ENCODE measurements at places on chromosomes 2 and 18. TPM values are rescaled to one million over a fixed set of nuclear protein-coding genes. Genes with fewer than 3 reads are reported as not detected.
A peak's percentile ranks its signal among the peaks of the same experiment; 100 is the strongest.

RAD51AP2 gene
- total RNA-seq = not detected

CD8B gene
- total RNA-seq = not detected

GCKR gene
- total RNA-seq = not detected

- H3K4me1 ChIP-seq = no peaks in the 10 kb centered on the region
- H3K4me3 ChIP-seq = no peak overlapping the region
- H3K27me3 ChIP-seq = peaks cover 20% of the 10 kb centered on the region
- no peak overlapping the region for H3K27ac ChIP-seq
- no peaks in the 10 kb centered on the region for H3K36me3 ChIP-seq
Measured at GRCh38 chr2:194260185-194260584, 1396.8 kb upstream of the SLC39A10 start.

DNA sequence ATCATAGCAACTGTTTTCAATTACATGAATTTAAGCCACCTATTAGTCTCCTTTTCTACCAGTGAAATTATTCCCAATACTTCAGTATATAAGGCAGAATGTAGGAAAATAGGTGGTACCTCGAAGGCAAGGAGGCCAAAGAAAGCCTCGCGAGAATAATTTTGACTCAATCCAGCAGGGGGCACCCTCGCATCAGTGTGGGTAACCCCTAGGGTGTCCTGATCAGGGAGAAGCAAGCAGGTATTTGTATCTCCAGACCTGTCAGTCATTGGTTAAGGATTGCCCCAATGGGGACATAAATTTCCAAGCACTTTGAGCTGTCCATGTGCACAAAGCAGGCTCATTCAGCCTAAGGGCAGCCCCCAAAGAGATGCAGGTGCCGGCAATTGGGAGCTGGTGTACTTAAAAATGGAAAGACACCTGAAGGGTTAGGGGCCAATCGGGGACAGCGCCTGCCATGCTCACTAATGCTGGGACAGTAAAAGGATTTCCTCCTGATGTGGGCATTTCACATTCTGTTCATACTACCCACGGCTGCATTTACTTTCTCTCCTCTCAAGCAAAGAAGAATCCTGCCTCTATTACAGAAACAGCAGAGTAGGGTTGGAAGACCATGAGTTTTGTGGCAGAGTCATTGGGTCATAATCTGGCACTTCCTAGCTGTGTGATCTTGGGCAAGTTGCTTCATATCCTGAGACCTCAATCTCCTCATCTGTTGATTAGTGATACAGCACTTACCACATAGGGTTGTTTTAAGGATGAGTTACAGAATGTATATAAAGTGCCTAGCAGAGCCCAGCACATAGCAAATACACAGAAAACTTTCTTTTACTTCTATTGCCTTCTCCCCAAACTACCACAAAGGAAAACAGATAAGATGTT lies 136.1 kb downstream of the ICOS start:
- H3K36me3 ChIP-seq = no peaks in the 10 kb centered on the region
- H3K4me1 ChIP-seq = no peaks in the 10 kb centered on the region
- no peak overlapping the region for H3K4me3 ChIP-seq
- H3K27ac ChIP-seq = no peak overlapping the region
- H3K27me3 ChIP-seq = peaks cover 44% of the 10 kb centered on the region
- DNase-seq = no peak

DNA sequence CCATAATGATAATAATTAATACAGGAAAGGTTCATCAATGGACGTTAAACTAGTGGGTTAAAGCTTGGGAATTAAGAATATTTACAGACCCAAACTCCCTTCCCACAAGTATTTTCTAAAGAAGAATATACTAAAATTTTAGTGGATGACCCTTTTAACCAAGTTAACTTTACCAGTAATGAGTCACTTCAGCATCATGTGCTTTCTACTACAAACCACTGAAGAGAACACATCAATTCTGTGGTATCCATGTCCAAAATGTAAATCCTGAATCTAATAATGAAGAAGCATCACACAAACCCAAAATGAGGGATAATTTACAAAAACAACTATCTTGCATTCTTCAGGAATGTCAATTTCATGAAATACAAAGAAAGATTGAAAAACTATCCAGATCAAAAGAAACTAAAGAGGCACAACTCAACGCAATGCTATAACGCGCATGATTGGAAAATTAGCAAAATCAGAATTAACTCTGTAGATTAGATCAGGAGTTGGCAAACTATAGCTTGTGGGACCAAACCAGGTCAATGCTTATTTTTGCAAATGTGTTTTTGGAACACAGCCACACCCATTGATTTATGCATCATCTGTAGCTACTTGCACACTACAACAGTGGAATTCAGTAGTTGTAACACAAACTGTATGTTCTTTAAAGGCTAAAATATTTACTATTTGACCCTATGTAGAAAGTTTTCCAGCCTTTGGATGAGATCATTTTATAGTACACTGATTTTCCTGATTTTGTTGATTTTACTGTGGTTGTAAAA lies 27.5 kb downstream of the COPS8 start:
- no peaks in the 10 kb centered on the region for H3K27me3 ChIP-seq
- peaks cover 20% of the 10 kb centered on the region for H3K4me1 ChIP-seq

GRCh38 chr18:59238385-59238784 lies 18.4 kb downstream of the GRP start:
- H3K4me1 ChIP-seq = no peaks in the 10 kb centered on the region
- H3K27me3 ChIP-seq = peaks cover 58% of the 10 kb centered on the region
- DNase-seq = no peak
- no peak overlapping the region for H3K4me3 ChIP-seq

- no peak overlapping the region for H3K27ac ChIP-seq
- no peak for DNase-seq
- H3K36me3 ChIP-seq = no peaks in the 10 kb centered on the region
- H3K4me1 ChIP-seq = no peaks in the 10 kb centered on the region
Measured at GRCh38 chr2:119704670-119705120, 25.7 kb downstream of the TMEM177 start.

GRCh38 chr2:97849881-97850528 lies 136.6 kb downstream of the ZAP70 start:
- H3K36me3 ChIP-seq = peaks cover 17% of the 10 kb centered on the region
- H3K4me1 ChIP-seq = peaks cover 7% of the 10 kb centered on the region
- no peak for DNase-seq

DNA sequence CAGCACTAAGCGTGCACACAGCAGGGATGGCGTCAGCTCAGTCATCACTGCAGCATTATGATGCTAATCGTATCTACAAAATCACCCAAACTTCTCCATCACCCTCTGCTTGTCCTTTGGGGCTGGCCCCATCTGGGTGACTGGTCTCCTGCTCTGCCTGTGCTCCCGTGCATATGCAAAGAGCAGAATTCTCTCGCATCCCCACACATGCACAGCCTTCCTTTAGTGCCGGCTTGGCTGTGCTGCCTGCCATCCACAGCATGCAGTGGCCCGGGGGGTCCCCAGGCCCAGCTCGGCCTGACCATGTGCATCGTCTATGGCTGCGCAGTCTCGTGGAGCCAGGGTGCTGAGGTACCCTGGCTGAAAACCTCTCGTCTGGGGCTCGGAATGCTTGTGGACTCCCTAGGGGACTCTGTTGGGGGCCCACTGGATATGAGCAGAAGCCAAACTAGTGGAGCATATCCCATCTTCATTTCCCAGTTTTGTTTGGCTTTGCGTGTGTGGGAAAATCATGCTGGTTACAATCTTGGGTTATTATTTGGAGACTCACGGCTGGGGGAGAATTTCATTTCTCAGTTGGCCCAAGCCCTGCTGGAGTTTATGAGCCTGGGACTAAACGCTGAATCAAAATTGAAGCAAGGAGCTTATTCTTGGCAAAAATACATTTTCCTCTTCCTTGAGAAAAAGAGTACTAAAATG lies 70.9 kb upstream of the HS6ST1 start:
- no peaks in the 10 kb centered on the region for H3K36me3 ChIP-seq
- H3K27me3 ChIP-seq = no peaks in the 10 kb centered on the region
- H3K27ac ChIP-seq = no peak overlapping the region
- H3K4me3 ChIP-seq = no peak overlapping the region

GRCh38 chr2:43007901-43008300 lies 215.5 kb upstream of the HAAO start:
- DNase-seq = no peak
- H3K4me1 ChIP-seq = no peaks in the 10 kb centered on the region
- H3K27ac ChIP-seq = no peak overlapping the region
- no peaks in the 10 kb centered on the region for H3K27me3 ChIP-seq

DNA sequence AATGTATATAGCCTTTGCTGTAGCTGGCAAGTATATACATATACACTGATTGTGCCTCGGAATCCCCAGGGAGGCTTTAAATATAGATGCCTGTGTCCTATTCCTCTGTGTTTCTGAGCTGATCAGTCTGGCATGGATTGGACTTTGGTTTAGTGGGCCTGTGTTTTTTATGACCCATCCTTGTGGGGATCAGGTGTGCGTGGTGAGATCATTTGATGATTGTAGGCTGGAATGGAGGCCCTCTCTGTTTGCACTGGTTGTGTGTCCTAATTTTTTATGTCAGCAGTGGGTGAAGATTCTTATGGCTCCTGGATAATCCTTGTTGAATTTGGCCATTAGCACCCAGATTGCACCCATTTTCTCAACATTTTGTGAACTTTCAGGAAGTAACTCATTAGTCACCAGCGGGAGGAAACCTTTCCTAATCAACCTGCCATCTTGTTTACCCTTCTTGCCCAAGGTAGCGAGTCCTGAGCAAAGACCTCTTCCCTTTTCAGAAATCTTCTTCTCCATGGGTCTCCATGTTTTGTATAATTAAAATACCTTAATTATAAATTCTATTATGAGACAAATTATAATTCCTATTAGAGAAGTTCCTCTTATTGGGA lies 75.8 kb downstream of the UGGT1 start:
- H3K27ac ChIP-seq = no peak overlapping the region
- DNase-seq = no peak
- no peaks in the 10 kb centered on the region for H3K27me3 ChIP-seq
- no peaks in the 10 kb centered on the region for H3K4me1 ChIP-seq

GRCh38 chr2:19654310-19655090 lies 247.3 kb downstream of the TTC32 start:
- no peak overlapping the region for H3K4me3 ChIP-seq
- peak; percentile 57 for DNase-seq
- peaks cover 13% of the 10 kb centered on the region for H3K4me1 ChIP-seq
- peaks cover 4% of the 10 kb centered on the region for H3K36me3 ChIP-seq
- H3K27ac ChIP-seq = no peak overlapping the region

GRCh38 chr2:47867205-47867604 lies 39.1 kb downstream of the FBXO11 start:
- H3K27me3 ChIP-seq = no peaks in the 10 kb centered on the region
- H3K4me3 ChIP-seq = no peak overlapping the region
- H3K27ac ChIP-seq = peak overlapping the region; percentile 65
- no peak for DNase-seq
- H3K36me3 ChIP-seq = peaks cover 2% of the 10 kb centered on the region
- peaks cover 32% of the 10 kb centered on the region for H3K4me1 ChIP-seq

DNA sequence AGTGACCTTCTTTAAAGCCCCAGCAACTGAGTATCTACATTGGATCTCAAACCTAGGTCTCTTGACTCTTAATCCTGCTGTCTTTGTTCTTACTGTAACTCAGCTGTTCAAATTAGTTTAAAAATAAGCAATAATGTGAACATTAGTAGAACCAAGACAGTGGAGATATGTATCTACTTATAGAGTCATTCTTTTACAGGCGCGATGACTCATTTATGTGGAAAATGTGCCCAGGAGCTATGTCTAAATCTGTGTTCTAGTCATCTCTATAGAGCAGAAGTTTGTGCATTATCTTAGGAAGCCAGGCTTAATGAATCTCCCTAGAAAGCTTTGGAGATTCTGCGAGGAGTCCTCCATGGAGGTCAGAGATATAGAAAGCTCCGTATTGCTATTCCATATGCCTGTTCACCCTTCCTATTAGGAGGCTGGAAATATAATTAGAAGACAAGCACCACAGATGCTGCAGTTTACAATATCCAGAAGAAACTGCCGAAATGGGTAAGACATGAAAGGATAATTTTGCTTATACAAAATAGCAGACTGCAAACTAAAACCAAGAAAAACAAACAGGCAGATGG lies 211.6 kb downstream of the TRIB2 start:
- no peak for DNase-seq
- peaks cover 37% of the 10 kb centered on the region for H3K4me1 ChIP-seq
- H3K4me3 ChIP-seq = peak overlapping the region; percentile 43

GRCh38 chr2:45897842-45898241 lies 246.4 kb downstream of the PRKCE start:
- peaks cover 11% of the 10 kb centered on the region for H3K4me1 ChIP-seq
- H3K27me3 ChIP-seq = no peaks in the 10 kb centered on the region
- H3K27ac ChIP-seq = no peak overlapping the region
- no peak for DNase-seq
- peaks cover 2% of the 10 kb centered on the region for H3K36me3 ChIP-seq

DNA sequence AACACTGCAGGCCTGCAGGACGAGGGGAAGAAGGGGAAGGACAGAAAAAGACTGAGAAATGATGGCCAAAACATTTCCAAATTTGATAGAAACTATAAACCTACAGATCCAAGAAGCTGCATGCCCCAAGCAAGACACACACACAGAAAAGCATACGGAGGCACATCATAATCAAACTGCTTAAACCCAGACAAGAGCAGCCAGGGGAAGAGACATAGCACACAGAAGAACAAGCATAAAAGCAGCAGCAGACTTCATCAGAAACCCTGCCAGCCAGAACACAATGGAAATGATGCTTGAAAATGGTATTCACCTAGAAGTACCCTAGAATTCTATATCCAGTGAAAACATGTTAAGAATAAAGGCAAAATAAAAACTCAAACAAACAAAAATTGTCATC lies 57.2 kb upstream of the RNU4ATAC start:
- no peak for DNase-seq
- H3K27me3 ChIP-seq = no peaks in the 10 kb centered on the region
- no peak overlapping the region for H3K4me3 ChIP-seq
- H3K27ac ChIP-seq = peak overlapping the region; percentile 73
- peaks cover 39% of the 10 kb centered on the region for H3K4me1 ChIP-seq

DNA sequence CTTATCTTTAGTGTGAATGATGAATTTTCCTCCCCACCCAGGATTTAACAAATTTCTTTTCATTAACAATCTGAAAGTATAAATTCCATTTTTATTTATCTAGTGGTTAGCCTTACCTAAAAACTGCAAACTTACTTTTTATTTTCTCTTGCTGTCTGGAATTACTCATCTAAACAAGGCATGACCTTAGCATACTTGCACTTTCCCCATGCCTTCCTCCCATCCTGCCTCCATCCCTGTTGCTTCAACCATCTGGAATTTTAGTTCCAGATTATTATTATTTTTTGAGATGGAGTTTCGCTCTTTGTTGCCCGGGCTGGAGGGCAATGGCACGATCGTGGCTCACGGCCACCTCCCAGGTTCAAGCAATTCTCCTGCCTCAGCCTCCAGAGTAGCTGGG lies 35.6 kb downstream of the GDF7 start:
- peaks cover 53% of the 10 kb centered on the region for H3K4me1 ChIP-seq
- DNase-seq = no peak
- H3K27me3 ChIP-seq = no peaks in the 10 kb centered on the region
- no peak overlapping the region for H3K4me3 ChIP-seq
- peak overlapping the region; percentile 72 for H3K27ac ChIP-seq
- peaks cover 6% of the 10 kb centered on the region for H3K36me3 ChIP-seq
